ENCODE measurements at places on chromosomes 7 and 10. TPM values are rescaled to one million over a fixed set of nuclear protein-coding genes. Genes with fewer than 3 reads are reported as not detected.

The HGF gene
- 108 TPM for total RNA-seq

The PKD2L1 gene
- not detected for total RNA-seq

GRCh38 chr10:94006591-94007550 lies 13.1 kb downstream of the PLCE1 start:
- no peak overlapping the region for H3K4me3 ChIP-seq
- no peaks in the 10 kb centered on the region for H3K27me3 ChIP-seq
- peak overlapping the region; percentile 15 for H3K27ac ChIP-seq
- DNase-seq, result peak; percentile 99

The ELOVL3 gene
- total RNA-seq, result 0.66 TPM

The SOSTDC1 gene
- not detected for total RNA-seq

DNA sequence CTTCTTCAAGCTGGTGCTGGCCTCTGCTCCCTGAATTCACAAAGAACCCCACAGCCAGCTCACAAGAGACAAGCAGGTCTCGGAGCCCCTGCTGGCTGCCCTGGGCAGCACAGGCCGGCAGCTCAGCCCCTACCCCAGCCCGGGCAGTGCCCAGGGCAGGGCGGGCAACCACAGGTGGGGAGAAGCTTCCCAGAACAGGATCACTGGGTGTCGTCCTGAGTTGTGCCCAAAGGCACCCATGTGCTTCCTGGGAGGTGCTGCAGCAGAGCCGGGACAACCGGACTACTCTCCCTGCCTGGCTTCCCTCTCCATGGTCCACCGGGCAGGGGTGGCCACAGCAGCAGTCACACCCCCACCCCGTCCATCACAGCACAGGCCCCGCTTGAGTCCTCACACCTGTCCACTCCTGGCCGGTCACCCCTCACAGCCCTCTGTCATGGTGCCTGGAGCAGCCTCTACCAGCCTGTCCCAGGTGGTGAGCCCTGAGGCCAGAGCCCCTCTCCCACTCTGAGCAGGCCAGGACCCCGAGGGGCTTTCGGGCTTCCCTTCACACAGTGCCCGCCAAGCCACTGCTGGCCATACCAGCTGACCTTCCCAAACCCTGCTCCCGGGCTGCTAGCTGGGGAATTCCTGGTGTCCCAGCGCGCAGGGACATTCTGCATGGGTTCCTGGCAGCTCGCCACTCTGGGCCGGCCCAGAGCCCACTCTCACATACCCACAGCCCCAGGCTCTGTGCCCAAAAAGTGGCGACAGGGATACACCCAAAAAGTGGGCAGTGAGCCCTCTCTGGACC lies 3.1 kb downstream of the RASGEF1A start:
- no peak overlapping the region for H3K4me3 ChIP-seq
- peaks cover 27% of the 10 kb centered on the region for H3K27me3 ChIP-seq
- H3K4me1 ChIP-seq, result no peaks in the 10 kb centered on the region
- no peak for DNase-seq
- H3K36me3 ChIP-seq, result no peaks in the 10 kb centered on the region

The ADIRF gene
- 142 TPM for total RNA-seq

GRCh38 chr7:115363916-115364315 lies 442.0 kb downstream of the MDFIC start:
- H3K36me3 ChIP-seq, result no peaks in the 10 kb centered on the region
- no peak overlapping the region for H3K27ac ChIP-seq
- no peaks in the 10 kb centered on the region for H3K27me3 ChIP-seq
- no peak for DNase-seq
- no peak overlapping the region for H3K4me3 ChIP-seq

The PIP gene
- not detected for total RNA-seq

DNA sequence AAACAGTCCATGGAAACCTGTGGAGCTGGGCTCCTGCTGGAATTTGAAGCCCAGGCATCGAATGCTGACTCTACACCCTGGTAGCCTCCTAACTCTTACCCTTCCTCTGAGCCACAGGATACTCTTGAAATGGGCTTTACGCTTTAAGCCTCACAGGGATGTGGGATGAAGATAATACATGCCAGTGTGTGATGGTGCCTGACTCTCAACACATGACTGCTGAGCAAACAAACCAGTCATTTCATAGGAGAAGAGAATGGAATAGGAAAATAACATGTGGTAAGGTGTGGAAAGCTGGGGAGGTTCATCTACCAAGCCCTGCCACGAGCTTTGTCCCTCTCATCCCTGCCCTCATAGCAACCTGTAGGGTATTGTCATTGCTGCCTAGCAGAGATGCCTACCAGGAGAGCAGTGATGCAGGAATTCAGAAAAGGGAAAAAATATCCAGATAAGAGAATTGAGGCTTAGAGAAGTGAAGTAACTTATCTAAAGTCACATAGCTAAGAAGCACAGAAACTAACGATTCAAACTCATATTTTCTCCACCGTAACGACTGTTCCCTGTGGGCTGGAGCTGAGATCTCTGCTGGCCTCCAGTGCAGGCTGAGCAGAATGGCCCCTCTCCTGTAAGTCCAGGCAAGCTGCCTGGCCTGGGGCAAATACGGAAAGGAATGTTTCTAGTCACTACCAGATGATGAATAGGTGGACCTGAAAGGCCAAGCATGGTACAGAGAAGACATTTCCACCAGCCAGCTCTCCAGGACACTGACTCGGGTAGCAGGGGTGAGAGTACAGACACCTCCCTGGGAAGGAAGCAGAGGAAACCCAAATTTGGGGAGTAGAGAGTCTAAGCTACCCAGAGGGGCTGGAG lies 90.2 kb upstream of the DUSP5 start:
- peaks cover 36% of the 10 kb centered on the region for H3K4me1 ChIP-seq
- H3K27me3 ChIP-seq, result no peaks in the 10 kb centered on the region
- H3K36me3 ChIP-seq, result no peaks in the 10 kb centered on the region
- no peak overlapping the region for H3K27ac ChIP-seq
- DNase-seq, result peak; percentile 30

GRCh38 chr10:1369665-1370064 lies 313.5 kb downstream of the WDR37 start:
- H3K27ac ChIP-seq, result no peak overlapping the region
- no peaks in the 10 kb centered on the region for H3K36me3 ChIP-seq
- no peaks in the 10 kb centered on the region for H3K4me1 ChIP-seq
- no peak overlapping the region for H3K4me3 ChIP-seq
- no peak for DNase-seq

DNA sequence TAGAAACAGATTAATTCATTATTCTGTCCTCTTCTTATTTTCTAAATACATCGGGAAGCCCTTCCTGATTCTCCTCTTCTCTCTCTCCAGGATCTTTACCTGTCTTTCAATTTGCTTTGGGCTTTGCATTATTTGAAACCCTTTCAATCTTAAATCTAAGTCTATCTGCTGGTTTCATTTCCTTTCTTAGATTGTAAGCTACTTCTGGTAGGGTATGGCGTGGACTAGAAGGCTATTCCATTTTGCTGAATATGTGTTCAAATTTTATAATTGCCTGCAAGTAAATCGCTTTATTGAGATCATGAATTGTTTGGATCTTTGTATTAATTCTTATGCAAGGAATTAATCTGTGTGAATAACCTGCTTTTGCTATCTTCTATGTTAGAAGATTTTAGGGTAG lies 11.1 kb downstream of the STAM start:
- H3K27ac ChIP-seq, result no peak overlapping the region
- no peak overlapping the region for H3K4me3 ChIP-seq
- no peaks in the 10 kb centered on the region for H3K36me3 ChIP-seq
- DNase-seq, result no peak

The SLC16A12 gene
- total RNA-seq, result under 0.01 TPM

- H3K4me1 ChIP-seq, result no peaks in the 10 kb centered on the region
- H3K4me3 ChIP-seq, result no peak overlapping the region
- H3K27ac ChIP-seq, result no peak overlapping the region
Observed at GRCh38 chr7:140383954-140384713, 14.2 kb downstream of the SLC37A3 start.

The VPS37D gene
- total RNA-seq, result 6.2 TPM

GRCh38 chr10:50604049-50604640 lies 19.6 kb downstream of the SGMS1 start:
- H3K27ac ChIP-seq, result peak overlapping the region; percentile 37
- H3K4me1 ChIP-seq, result peaks cover 32% of the 10 kb centered on the region
- H3K4me3 ChIP-seq, result peak overlapping the region; percentile 15

GRCh38 chr7:50982626-50983025 lies 199.9 kb upstream of the GRB10 start:
- H3K36me3 ChIP-seq, result no peaks in the 10 kb centered on the region
- DNase-seq, result no peak
- H3K27ac ChIP-seq, result no peak overlapping the region
- no peak overlapping the region for H3K4me3 ChIP-seq
- H3K4me1 ChIP-seq, result no peaks in the 10 kb centered on the region
- peaks cover 2% of the 10 kb centered on the region for H3K27me3 ChIP-seq

The PLAU gene
- 60.1 TPM for total RNA-seq

DNA sequence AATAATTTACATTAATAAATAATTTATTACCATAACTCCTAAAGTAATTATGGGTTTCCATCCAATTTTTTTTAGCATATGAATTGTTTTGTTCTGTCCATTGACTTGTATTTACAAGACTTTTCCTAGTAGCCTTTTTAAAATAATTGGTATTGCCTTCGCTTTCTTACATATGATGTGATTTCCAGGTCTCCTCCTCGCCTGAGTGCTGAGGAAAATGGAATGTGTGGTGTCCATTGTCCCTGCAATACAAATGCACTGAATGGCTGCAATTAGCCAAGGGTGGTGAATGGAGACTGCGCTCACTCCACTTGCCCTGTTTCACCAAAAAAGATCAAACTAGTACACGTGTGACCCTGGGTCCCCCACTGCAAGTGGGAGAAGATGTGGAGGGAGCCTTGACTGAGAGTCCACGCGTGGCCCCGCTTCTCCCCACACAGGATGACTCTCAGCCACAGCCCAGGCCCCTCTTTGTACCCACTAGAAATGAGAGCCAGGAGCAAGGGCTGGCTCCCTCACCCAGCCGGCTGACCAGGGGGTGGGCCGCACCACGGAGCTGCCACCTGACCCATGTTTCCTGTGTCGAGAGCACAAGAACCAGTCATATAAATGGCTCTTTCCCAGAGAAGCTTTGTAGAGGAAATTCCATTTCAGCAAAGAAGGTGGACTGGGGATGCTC lies 52.6 kb downstream of the FAM53B start:
- H3K4me1 ChIP-seq, result no peaks in the 10 kb centered on the region
- H3K4me3 ChIP-seq, result no peak overlapping the region
- H3K27me3 ChIP-seq, result no peaks in the 10 kb centered on the region
- no peaks in the 10 kb centered on the region for H3K36me3 ChIP-seq
- H3K27ac ChIP-seq, result no peak overlapping the region

The GGCT gene
- 24.6 TPM for total RNA-seq

- H3K27me3 ChIP-seq, result no peaks in the 10 kb centered on the region
- H3K36me3 ChIP-seq, result no peaks in the 10 kb centered on the region
- no peak for DNase-seq
- no peak overlapping the region for H3K4me3 ChIP-seq
- H3K4me1 ChIP-seq, result peaks cover 2% of the 10 kb centered on the region
- H3K27ac ChIP-seq, result no peak overlapping the region
Observed at GRCh38 chr7:27614095-27614494, 48.6 kb downstream of the HIBADH start.

DNA sequence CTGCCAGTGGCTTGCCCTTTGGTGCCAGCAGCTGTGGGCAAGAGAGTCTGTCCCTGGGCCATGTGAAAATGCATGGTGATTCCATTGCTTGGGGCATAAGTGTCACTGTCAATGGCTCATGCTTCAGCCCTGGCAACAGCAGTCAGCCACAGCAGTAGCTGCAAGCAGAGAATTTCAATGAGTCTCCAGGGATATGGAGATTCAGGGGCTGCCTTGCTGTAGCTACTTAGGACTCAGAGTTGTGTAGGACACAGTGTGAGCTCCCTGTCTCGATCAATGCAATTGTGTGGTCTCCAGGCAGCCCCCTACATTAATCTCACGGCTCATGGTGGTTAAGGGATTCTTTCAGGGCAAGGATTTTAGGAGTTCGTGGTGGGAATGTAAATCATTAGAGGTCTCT lies 126.3 kb upstream of the STARD3NL start:
- DNase-seq, result no peak
- H3K4me1 ChIP-seq, result no peaks in the 10 kb centered on the region
- H3K27ac ChIP-seq, result no peak overlapping the region
- H3K4me3 ChIP-seq, result no peak overlapping the region
- no peaks in the 10 kb centered on the region for H3K27me3 ChIP-seq

The ARL5B gene
- 12.1 TPM for total RNA-seq

DNA sequence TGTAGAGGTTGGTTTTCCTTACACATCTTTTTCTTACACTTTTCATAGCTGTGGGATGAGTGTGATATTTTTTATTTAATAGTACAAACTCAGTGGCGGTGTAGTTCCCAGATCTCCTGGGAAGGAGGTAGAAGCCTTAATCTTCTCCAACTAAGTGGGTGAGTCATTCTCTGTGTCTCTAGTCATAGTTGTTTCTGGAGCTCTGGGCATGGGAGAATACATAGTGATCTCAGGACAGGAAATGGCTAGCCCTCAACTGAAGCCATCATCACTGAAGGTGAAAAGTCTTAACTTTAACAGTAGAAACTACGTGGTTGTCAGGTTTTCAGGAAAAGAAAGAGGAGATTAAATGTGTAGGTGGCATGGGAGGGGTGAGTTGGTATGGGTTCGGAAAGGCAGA lies 319.4 kb upstream of the FZD8 start:
- H3K27ac ChIP-seq, result no peak overlapping the region
- no peaks in the 10 kb centered on the region for H3K36me3 ChIP-seq
- H3K4me3 ChIP-seq, result no peak overlapping the region
- no peaks in the 10 kb centered on the region for H3K4me1 ChIP-seq

DNA sequence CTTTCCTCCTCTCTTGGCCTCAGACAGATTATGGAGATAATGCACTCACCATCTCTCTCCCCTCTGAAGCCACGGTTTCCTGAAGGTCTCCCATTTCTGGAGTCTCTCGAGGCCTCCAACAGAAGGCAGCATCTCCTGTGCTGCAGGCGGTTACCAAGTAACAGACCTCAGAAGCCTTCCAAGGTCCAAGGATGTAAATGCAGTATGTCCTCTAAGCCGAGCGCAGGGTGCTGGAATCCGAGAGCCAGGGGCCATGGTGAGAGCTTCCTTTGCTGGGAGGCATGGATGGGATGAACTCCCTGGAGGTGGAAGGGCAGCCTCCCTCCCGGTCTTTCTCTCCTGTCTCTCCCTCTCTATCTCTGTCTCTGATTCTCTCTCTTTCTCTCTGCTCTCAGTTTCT lies 79.8 kb downstream of the ADARB2 start:
- H3K27me3 ChIP-seq, result no peaks in the 10 kb centered on the region
- no peak overlapping the region for H3K4me3 ChIP-seq
- H3K4me1 ChIP-seq, result no peaks in the 10 kb centered on the region
- no peak for DNase-seq
- no peaks in the 10 kb centered on the region for H3K36me3 ChIP-seq

DNA sequence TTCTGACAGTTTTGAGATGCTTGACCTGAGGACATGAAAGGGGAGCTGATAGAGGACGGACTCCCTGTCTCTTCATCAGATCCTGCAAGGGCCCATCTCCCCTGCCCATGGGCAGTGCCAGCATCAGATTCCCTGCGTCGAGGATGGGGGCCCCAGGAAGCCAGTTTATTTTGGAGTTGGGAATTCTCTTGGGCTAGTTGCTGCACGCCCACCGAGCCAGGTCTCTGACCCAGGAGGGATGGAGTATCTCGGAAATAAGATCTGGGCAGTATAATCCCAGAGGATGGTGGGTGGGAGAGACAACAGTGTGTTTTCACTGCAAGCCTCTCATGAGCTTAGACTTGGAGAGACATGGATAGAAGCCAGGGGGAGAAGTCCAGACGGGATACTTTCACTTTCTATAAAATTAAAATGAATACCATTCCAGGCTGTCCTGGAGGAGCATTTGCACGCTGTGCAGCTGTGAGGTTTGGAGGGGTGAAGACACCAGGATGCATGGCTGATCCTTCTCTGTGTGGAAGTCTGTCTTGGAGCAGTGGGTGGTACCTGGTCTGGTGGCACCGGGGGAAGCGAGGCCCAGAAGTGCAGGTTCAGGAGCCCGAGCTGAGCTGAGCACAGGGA lies 25.8 kb downstream of the DOCK1 start:
- peak overlapping the region; percentile 11 for H3K27ac ChIP-seq
- no peaks in the 10 kb centered on the region for H3K27me3 ChIP-seq
- peak; percentile 72 for DNase-seq
- peaks cover 6% of the 10 kb centered on the region for H3K4me1 ChIP-seq
- H3K36me3 ChIP-seq, result peaks cover 2% of the 10 kb centered on the region
- peak overlapping the region; percentile 17 for H3K4me3 ChIP-seq
